ENCODE measurements at places on chromosomes 3 and 15.

- no peak for DNase-seq
These were observed 53.7 kb downstream of the CCDC54 start for GRCh38 chr3:107430996-107431245.

DNA sequence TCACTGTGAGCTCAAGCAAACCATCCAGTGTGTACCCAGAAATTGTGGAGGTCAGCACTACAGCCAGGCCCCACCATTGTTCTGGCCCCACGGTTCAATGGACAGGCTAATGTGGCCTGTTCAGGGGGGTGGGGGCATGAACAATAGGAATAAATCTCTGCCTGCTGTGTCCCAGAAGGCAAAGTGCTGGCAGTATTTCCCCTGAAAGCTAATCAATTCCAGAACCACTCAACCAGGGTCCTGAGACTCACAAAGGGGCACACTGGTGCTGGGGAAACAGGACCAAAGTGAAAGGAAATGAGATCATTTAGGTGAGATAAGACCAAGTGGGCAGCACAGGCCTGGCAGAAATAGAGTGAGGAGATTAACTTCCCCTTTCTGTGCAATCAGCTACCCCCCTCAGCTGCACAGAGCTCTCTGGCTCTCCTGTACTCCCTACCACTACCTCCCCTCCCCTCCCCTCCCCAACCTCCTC lies 11.5 kb downstream of the CRYGS start:
- DNase-seq, result no peak

DNA sequence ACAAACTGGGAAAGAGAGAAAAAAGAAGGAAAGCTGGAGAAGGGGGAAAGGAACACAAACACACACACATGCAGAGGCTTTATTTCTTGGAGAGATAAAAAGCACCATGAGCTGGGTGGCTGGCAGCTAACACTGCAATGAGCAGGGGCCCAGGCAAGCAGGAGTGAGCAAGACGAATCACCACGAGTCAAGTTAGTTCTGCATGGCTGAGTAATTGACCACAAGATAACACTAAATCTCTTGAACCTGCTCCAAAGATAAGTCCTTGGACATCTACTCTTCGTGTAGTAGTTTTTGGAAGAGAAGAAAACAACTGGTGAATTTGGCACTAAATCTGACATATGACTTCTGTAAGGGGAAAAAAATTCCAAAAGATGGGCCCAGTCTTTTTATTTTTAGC lies 100.9 kb downstream of the MYO5A start:
- no peak for DNase-seq

- no peak for DNase-seq
These were observed 187.3 kb upstream of the BCL6 start for GRCh38 chr3:187932530-187932929.

DNA sequence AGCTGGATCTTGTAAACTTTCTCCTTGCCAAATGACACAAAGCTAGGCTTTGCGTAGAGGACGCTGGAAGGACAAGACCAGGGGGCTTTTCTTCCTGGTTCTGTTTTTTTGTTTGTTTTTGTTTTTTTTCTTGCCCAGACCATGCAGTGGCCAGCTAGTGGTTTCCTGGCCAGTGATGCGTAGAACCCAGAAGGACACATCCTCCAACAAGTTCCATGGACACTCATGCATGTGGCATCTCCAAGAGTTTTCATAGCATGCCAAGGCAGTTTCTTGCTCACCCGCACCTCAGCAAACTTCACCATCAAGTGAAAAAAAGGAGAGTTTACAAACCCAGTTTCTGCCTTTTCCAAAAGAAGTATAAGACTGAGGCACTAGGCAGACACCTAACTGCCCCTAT lies 46.1 kb upstream of the TMCO5A start:
- no peak for DNase-seq

- DNase-seq, result no peak
These were observed 97.3 kb downstream of the XXYLT1 start for GRCh38 chr3:195173657-195174056.

DNA sequence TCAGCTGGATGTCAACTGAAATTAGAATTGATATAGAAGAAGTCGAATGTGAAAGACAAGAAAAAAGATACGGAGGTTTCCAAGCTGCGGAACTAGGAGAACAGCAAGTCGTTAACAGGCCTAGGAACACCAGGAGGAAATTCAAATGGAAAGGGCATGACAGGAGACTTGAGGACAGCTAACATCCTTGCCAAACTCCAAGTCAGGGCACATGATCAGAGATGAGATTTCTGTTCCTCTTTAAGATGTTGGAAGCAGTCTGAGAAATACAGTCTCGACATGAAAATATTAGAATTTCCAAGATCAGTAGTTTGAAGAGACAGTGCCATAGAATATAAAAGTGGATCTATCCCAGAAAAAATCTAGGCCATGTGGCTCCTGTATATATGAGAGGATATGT lies 5.0 kb downstream of the MYO5A start:
- no peak for DNase-seq

GRCh38 chr3:172323894-172324610 lies 124.2 kb downstream of the GHSR start:
- no peak for DNase-seq

- DNase-seq, result no peak
These were observed 51.3 kb downstream of the MYLK start for GRCh38 chr3:123832692-123833397.

DNA sequence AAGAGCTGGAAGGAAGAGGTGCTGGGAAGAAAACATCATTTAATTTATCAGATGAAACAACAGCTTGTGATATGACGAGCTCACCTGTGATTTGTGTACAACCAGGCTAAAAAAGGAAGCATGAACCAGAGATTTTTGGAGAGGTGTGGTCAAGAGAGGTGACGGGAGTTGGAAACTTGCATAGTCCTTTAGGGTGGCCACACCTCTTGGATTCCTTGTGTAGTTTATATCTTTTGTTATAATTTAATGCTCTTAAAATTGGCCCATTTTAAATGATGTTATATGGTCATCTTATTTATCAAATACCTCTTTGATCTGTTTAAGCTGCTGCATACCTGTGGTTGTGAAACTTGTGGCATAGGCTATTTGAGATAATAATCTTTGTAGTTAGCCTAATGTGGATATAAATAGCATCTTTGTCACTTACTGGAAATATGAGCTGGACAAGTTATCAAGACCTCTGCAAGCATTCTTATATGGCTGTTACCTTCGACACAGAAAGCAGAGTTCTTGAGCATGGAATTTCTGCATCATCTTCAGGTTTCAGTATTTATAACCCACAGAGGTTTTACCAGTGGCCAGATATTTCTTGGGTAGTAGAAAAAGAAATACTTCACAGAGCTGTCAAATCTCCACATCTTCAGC lies 49.1 kb downstream of the IL1RAP start:
- no peak for DNase-seq

All from NCI-H1436 treated with DMSO at 0.1 percent for 48 hours (cell line).